GM06990 (cell line): ENCODE measurements at places on chromosomes 1 and 21.

GRCh38 chr21:44980562-44981489 is 41.0 kb downstream of the SLX9 start:
- no peak for DNase-seq

DNA sequence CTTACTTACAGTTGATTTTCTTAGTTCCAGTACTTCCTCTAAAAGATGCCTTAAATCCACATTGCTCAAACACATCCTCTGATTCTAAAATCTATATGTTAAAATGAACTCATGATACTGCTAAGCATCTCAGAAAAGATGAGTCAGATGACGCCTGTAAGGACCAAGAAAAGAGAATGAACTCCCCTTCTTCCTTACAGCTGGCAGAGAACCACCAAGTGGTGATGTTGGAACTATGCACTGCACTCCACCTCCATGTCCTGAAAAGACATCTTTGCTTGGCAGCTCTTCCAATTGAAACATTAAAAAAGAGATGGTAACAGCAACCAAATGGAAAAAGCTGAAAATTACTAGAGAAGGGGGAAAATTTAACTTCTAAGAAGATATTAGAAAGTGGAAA is 648.8 kb downstream of the PTPRC start:
- DNase-seq, result no peak

DNA sequence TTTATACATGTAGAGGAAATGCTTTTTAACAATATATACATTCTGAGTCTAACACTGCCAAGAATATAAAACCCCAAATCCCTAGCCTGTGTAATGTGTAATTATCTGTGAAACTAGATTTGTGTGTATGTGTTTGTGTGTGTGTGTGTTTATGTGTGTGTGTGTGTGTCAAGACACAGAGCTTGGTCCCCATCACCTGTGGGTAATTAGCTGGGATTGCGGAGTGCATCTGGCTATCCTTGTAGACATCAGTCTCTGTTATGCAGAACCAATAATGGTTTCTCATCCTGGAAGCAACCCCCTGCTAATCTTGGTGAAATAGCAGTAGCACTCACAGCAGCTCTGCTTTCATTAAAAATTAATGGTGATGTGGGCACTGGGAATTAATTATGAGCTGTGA is 26.3 kb upstream of the ST6GALNAC3 start:
- DNase-seq, result no peak

DNA sequence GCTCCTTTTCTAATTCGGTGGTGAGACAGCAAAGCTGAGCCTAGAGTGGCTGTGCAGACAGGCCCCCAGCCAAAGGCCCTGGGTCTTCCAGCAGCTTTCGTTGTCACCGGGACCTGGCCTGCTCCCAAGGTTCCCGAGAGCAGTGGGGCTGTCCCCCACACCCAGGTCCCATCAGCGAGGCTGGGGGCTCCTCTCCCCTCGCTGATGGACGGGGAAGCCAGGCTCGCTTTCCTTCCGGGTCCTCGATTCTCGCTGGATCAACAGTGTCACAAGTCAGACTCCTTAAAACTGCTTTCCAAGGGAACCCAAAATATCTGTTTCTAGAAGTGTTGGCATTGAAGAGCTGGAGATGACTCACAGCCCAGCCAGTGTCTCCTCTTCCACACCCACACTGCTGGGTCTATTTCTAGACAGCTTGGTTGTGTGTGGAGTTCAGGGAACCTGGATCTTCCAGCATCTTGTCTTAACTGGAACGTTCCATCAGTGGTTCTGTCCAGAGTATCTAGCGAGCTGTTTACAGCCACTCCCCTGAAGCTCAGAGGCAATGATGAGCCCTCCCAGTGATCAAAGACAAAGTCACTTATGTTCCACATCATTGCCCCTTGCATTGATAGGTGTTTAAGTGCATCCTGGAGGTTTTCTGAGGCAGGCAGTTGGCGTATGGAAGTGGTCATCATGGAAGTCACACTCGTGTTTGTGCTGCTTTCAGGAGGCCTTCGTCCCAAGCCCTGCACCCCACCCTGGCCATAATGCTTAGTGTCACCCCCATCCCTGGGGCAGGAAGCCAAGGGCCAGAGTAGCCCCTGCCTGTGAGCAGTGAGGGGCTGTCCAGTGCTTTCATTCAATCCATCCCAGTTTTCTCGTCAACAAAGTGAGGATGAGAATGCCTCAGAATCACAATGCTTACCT is 35.2 kb downstream of the RRP1 start:
- DNase-seq, result no peak

- DNase-seq, result no peak
Observed at GRCh38 chr1:196558411-196558810, 49.8 kb downstream of the KCNT2 start.
